CD4-positive, alpha-beta T cell treated with Interleukin-17A for 4 hours (primary cell): ENCODE measurements at places on chromosomes 7 and 10.

DNA sequence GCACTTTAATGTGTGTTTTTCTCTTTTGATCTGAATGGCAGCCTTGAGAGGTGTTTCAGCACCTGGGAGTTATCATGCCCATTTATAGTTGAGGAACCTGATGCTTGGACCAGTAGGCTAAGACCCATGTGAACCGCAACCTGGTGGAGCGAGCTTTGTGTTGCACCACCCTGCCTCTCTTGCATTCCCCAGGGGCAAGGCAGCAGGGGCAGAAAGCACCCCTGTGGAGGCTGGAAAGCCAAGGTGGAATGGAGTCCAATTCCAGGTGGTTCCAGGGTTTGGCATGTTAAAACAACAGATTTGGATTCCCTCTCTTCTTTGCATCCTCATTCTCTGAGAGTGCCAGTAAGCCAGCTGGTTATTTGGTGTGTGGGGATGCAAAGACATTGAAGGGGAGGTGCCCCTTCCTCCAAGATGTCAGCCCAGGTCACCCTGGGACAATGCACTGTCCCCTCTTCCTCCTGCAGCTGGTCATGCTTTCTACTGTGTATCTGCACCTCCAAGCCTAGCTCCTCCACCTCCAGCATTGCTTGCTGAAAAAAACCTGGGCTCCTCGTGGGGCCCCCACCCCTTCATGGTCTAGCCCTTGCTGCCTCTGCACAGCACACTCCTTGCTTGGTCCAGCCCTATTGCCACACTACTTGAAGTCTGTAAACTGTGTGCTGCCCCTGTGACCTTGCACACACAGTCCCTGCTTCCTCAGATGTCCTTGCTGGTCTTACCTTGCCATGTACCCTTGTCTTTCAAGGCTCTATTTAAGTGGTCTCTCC lies 5.6 kb upstream of the CDH23 start:
- DNase-seq, result no peak

GRCh38 chr7:883055-884021 lies 7.0 kb downstream of the GET4 start:
- DNase-seq, result no peak

DNA sequence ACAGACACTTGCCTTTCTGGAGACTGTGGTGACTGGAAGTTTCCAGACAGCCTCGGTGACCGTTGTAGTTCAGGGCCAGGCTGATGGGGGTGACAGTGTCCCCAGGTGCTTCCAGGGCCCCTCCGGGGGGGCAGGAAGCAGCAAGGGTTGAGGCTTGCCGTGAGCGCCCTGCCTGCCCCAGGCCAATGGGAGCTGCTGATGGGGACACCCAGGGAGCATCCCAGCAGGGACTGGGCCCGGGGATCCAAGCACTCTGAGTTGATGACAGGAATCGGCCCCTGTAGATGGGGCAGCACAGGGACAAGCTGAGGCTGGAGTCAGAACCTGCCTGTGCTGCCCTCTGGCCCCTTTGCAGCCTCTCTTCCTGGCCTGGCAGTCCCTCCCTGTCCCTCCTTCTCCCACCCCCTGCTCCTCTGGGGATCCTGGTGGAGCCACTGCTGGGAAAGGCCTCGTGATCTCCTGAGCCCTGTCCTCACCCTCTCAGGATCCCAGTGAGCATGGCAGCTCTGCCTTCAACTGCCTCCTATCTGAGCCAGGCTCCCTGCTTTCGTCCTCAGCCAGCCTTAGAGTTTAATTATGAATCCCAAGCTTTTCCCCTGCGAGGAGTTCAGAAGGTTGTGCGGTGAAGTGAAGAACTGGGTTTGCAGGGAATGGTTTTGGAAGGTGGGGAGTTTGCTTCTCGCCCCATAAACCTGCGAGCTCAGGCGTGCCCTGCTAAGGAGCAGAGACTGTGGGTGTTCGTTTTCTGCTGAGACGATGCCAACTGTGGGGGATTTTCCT lies 84.7 kb downstream of the ADCY1 start:
- no peak for DNase-seq

DNA sequence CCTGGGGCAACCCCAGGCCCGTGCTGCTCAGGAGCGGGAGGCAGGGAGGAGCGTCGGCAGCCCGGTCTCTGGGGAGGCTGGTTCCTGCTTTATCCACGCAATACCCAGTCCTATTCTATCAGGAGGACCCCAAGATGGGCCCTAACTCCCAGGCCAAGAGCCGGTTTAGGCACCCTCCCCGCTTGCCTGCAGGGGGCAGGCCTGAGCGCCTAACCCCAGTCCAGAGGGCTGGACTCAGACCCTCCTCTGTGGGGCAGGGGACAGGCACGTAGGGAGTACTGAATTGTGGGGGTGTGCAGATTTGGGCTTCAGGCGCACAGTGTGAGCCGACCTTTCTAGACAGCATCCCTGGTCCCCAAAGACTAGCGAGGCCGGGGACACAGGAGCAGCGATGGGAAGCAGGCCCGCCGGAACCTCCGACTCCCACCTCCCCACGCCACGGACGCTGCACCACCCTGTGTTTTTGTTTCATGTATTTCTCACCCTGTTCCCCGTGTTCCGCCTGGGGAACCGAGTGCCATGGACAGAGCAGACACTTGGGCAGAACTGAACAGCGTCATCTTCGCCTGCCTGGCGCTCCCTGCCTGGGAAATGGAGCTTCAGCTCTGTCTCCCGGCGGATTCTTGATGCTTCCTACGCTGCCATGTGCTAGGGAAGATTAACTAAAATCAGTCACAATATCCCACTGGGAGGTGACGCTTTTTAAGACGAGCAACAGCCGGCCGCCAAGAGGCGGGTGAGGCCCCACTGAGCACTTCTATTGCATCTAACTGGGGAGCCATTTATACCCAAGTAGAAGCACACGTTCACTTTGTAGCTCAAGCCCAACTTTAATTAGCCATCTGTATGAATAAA lies 5.3 kb downstream of the NUDT1 start:
- DNase-seq, result peak; percentile 36

- DNase-seq, result no peak
Measured at GRCh38 chr7:46664453-46664852, 743.4 kb upstream of the IGFBP3 start.

DNA sequence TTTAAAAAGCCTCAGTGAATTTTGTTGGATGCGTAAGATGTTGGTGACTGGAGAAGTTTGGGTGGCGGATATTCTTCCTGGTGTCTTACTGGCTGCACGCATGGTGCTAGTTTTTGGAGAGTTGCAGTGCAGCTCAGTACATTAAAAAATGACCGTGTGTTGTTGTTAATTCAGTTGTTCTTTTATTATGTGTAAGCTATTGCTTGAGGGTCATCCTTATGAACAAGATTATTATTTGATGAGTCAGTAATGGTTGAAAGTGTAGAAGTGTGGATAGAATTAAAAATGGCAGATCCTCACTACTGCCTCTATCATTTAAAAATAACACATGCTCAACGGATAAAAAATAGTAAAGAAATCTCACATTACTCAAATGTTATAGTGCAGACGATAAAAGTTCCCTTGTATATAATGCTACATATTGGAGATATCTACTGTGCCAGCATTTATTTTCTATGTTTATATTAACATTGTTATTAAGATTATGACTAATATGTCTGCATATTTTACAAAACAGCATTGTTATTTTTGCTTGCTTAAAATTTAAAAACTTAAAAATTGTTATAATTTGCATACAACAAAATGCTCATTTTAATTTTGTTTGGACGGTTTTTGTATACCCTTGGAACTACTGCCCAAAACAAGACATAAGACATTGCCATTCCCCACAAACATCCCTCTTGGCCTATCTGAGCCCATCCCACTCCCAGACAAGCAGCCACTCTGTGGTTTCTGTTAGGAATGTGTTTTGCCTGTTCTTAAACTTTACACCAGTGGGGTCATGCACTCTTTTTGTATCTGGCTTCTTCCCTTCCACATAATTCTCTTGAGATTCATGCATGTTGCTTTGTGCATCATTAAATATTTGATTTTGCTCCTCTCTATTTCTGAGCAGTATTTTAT lies 142.0 kb downstream of the DOCK1 start:
- DNase-seq, result no peak

GRCh38 chr10:53115660-53116059 lies 343.1 kb upstream of the MBL2 start:
- DNase-seq, result no peak

DNA sequence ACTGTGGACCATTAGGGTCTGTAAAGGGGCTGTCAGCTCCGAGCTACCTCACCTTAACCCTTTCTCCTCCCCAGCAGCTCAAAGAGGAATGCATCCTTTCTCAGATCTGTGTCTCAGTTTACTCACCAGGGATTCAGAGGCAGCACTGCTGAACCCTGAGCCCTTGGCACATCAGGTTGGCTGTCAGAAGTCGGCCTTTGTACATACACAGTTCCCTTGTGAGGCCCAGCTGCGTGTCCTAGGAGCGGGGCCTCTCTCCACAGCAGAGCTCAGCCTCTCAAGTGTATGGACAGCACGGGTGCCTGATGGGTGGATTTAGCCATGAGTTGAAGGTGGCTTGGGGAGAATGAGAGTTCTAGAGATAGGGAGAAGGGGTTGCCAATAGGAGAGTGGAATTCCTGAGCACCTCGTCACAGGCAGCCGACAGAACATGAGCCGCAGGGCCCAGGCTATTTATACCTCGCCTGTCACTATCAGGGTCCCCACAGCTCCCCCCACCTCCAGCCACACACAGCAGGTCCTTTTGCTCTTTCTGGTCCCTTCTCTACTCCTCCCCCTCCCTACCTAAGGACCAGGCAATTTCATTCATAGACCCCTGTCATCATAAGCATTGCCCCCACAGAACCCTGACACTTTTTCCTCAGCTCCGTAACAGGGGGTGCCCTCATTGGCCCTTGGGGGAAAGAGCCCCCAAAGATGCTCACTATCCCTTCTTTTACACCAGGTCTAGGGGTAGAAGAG lies 2.1 kb upstream of the FLNC start:
- no peak for DNase-seq

GRCh38 chr7:39845006-39845405 lies 105.0 kb upstream of the CDK13 start:
- no peak for DNase-seq

GRCh38 chr7:15685358-15686294 lies 857 bp downstream of the MEOX2 start:
- no peak for DNase-seq

- peak; percentile 42 for DNase-seq
Measured at GRCh38 chr7:2231992-2232765, 566 bp downstream of the MAD1L1 start.

DNA sequence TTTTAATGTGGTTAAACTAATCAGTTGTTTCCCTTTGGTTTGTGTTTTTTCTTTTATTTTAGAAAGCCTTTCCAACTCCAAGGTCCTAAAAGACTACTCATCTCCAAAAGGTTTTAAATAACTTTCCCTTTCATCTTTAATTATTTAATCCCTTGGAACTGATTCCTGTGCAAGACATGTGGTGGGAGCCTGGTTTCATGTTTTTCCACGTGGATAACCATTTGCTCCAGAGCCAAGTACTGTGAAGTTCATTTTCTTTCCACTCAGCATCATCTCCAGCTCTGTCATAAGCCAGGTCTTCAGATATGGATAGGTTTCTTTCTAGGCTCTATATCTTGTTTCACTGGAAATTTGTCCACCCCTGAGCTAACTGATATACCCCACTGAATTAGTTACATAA lies 16.7 kb downstream of the PPP1R3C start:
- DNase-seq, result no peak

GRCh38 chr10:112210666-112211065 lies 27.1 kb upstream of the GPAM start:
- DNase-seq, result no peak

GRCh38 chr10:121065330-121065729 lies 214.2 kb downstream of the WDR11 start:
- no peak for DNase-seq

DNA sequence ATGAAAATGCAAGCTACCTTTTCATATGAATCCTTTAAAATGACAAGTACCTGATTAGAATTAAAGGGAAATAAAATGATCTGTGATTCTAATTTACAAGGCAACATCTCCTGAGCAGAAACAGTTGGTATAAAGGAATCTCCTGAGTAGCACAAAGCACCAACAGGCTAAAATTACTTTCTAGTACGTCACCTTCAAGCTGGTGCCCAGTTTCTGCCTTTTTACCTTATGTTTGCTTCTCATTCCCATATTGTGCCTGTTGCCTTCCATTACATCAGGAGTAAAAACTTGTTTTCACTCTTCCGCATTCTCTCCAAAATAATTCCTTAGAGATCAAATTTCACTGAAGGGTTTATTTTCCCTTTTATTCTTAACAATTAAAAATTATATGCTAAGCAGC lies 587.1 kb upstream of the KCND2 start:
- no peak for DNase-seq

GRCh38 chr7:70712942-70713341 lies 419.0 kb upstream of the GALNT17 start:
- DNase-seq, result no peak

DNA sequence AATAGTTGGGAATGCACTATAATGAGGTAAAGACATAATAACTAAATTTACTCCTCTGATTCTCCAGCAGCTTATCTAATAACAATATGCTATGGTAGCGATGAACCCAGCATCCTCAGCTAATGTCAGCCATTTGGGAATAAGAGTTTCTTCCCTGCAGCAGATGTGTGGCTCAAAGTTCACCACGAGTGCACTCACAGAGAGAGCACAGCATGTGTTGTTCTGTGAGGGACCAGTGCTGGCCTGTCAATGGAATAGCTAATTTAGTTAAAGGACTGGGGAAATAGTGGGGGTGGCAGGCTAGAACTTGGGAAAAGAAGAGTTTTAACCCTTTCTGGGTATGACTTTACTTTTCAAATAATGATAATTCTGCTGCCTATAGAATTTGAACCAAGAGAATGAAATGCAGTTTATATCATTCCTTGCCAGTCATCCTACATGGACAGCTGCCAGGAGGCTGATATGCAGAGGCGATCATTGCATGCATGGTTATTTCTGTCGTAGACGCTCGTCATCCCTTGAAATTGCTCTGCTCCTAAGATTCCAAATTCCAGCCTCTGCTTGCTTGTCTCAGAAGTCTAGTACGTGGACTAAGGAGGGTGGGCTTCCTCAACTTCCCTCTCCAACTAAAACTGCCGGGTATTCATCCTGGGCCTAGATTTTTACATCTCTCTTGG lies 355.6 kb downstream of the RNLS start:
- DNase-seq, result no peak

GRCh38 chr7:48144291-48144768 lies 26.9 kb upstream of the ABCA13 start:
- no peak for DNase-seq

DNA sequence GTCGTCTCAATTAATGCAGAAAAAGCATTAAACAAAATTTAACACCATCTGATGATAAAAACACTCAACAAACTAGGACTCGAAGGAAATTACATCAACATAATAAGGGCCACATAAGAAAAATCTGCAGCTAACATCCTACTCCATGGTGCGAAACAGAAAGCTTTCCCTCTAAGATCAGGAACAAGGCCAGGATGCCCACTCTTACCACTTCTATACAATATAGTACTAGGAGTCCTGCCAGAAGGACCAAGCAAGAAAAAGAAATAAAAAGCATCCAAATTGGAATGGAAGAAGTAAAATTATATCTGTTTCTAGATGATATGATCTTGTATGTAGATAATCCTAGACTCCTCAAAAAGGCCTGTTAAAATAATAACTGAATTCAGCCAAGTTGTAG lies 143.8 kb upstream of the GPR22 start:
- no peak for DNase-seq

- no peak for DNase-seq
Measured at GRCh38 chr10:6674291-6674690, 94.2 kb upstream of the PRKCQ start.

- no peak for DNase-seq
Measured at GRCh38 chr7:155881471-155882350, 69.4 kb upstream of the SHH start.

- no peak for DNase-seq
Measured at GRCh38 chr7:81140252-81140651, 221.4 kb upstream of the SEMA3C start.

- DNase-seq, result no peak
Measured at GRCh38 chr10:128896963-128897362, 570.1 kb upstream of the MGMT start.
